Left ventricle myocardium inferior (tissue), 1 donor: ENCODE measurements at places on chromosomes 16 and 17.

- DNase-seq: no peak
These were observed 259.9 kb downstream of the IRF8 start for GRCh38 chr16:86158688-86159360.

DNA sequence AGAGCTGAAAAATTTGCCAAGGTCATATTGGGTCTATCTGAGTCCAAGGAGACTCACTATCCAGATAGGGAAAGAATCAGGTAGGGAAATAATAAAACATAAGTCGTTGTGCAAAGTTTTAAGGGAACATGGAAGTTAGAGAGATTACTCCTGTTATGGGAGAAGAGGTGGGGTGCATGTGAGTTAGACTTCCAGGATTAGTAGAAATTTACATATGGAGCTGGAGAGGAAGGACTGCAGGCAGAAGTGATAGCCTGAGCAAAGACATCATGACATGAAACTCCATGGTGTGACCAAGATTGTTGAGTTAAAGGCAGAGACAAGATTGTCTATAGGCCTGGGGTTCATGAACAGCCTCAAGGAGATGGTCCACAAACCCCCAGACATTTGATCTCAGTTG is 5.8 kb upstream of the KSR1 start:
- DNase-seq: no peak

DNA sequence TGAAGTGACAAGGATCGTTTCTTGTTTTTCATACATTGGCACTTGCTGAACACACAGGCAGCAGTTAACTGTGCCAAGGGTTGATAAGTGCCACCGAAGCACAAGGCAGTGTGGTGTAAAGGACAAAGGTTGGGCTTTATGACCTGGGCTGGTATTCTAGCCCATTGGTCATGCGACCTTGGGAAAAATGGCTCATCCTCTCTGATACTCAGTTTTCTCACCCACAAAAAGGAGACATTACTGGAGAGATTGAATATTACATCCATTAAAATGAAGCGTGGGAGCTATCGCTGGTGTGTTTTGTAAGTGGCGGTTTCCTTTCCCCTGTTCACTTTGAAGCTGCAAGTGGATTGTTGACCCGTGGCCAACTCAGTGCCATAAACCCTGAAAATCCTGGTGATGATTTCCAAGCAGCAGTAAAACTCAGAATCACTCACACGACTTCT is 216.9 kb downstream of the HAPSTR1 start:
- no peak for DNase-seq

- DNase-seq: no peak
These were observed 16.6 kb upstream of the INPP5K start for GRCh38 chr17:1532836-1533602.

GRCh38 chr16:79390481-79391051 is 210.0 kb downstream of the MAF start:
- DNase-seq: no peak

- peak; percentile 71 for DNase-seq
These were observed 179.6 kb upstream of the TNRC6C start for GRCh38 chr17:77778636-77779489.

- DNase-seq: no peak
These were observed 29.7 kb downstream of the NDEL1 start for GRCh38 chr17:8465356-8465755.

- no peak for DNase-seq
These were observed 410.0 kb downstream of the MAF start for GRCh38 chr16:79190542-79190941.

DNA sequence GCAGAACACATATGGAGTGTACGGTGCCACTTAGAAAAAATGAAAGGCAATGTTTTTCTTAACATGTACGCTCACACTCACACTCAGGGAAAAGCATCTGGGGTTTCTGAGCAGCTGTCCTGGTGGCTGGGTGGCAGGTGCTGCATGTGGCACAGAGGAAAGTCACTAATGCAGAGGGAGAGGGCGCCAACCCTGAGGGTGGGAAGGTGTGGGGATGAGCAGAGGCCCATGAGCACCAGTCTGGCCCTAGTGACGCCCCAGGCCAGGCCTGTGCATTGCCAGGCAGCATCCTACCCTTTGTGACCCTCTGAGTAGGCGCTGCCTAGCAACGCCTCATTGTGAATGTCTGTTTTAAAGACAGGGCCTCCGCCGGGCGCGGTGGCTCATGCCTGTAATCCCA is 19.1 kb upstream of the LCMT1 start:
- no peak for DNase-seq

GRCh38 chr17:183021-183420 is 1.6 kb upstream of the DOC2B start:
- DNase-seq: no peak

GRCh38 chr17:42346481-42346880 is 41.8 kb downstream of the STAT3 start:
- DNase-seq: no peak

DNA sequence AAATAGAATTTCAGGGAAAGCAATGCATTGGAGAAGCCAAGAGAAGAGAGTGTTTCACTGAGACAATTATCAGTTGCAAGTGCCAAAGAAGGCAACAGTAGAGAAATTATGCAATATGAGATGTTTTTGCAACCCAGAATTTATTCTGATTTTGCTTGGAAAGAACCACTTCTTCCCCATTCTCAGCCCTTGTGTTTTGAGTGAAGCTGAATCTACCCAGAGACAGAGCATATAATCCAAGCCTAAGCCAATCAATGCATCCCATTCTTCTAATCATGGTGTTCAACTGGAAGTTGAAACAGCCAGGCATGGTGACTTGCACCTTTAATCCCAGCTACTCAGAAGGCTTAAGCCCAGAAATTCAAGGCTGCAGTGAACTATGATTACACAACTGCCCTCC is 6.9 kb upstream of the SCNN1G start:
- DNase-seq: no peak
